ENCODE measurements at places on chromosomes 11 and 22.

DNA sequence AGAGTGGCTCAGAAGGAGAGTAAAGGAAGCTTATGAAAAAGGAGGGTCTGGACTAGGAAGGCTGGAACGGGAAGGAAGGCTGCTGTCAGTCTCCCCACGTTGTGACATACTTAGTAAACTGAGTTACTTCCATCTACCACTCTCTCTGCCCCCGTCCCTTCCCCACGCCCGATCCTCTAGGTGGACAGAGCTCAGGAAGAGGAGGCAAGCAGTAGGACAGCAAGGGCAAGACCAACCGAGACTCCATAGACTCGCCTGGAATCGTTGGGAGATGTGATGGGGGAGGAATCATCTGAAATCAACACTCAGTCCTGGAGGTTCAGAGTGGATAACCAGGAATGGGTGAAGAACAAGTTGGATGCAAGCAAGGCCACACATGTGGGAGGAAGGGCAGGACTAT, 240.7 kb downstream of the BUD13 start:
- no peak for DNase-seq

DNA sequence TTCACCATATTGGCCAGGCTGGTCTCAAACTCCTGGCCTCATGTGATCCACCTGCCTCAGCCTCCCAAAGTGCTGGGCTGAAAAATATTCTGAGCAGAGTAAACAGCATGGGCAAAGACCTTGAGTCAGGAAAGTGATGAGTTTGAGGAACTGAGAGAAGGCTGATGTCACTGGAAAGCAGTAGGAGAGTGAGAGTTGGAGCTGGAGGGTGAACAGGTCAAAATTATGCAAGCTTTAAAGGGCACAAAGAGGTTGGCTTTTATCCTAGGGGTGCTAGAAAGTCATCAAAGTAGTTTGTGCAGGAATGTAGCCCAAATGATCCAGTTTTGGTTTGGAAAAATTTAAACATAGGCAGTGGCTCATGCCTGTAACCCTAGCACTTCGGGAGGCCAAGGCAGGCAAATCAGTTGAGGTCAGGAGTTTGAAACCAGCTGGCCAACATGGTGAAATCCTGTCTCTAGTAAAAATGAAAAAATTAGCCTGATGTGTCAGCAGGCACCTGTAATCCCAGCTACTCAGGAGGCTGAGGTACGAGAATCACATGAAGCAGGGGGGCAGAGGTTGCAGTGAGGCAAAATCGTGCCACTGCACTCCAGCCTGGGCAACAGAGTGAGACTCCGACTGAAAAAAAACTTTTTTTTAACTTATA, 44.7 kb upstream of the CXCR5 start:
- DNase-seq = no peak

DNA sequence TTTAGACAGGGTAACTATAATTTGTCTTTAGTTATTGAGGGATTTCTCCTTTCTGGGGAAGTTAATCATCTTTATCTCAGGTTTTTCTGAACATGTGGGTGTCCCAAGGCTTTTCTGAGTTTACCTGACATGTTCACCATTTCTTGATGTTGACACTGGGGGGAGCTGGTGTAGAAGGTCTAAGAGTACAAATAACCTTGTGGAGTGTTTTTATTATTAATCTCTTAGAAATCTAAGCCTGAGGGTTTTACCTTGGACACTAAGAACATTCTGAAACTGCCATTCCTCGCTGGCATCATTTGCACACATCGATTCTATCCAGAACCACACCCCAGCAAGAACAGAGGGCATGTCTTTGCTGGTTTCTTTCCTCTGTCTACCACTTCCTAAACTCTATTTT, 15.6 kb upstream of the C11orf91 start:
- DNase-seq = no peak

GRCh38 chr11:47552056-47552565, 821 bp downstream of the CELF1 start:
- no peak for DNase-seq

DNA sequence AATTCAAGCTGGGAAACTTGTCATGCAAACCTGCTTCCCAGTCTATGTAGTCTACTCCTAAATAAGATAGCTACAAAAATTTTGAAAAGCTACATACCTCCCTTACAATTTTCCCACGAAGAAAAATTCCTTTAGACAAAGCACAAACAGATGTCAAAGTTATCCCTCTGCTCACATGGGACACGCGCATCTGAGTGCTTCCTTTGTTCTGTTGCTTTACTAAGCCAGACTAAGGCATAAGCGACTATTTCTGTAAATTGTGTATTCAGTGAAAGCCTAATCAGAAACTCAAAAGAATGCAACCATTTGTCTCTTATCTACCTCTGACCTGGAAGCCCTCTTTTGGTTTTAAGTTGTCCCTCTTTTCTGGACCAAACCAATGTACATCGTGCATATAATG, 583.7 kb upstream of the B3GAT1 start:
- DNase-seq = no peak

DNA sequence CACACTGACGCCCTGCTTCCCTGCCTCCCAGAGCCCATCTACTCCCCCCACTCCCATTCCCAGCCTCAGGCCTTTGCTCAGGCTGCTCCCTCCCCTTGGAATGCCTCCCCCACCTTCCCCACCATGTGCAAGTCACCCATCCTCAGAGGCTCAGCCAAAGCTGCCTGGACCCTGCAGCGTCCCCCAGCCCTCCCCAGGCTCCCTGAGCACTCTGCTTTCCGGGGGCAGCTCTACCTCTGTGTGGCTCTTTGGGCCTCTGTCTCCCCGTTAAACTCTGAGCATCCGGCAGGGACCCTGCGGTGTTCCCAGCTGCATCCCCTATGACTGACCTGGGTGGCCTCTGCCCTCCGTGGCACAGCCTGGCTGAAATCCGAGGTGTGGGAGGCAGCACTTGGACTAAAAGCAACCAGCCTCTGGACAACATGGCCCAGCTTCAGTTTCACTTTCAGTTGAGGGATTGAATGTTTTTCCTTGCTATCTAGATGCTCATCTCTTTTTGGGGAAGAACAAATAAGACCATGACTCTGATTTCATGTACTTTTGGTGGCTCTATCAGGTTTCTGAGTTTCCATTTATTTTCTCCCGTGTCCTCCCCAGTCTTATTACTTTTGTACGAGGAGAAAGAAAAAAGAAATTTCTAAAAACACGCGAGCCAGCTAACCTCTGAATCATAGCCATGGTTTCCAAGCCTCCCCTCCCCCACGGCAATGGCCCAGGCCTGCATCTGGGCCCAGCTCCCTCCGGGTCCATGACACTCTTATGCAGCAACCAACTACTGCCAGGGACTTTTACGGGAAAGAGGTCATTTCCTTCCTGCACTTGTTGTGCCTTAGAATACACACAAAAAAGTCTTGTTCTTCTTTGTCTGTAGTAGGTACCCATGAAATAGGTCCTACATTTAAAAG, 3.8 kb downstream of the APOL3 start:
- DNase-seq = no peak

GRCh38 chr11:117750916-117751662, 45.9 kb downstream of the DSCAML1 start:
- DNase-seq = peak; percentile 19

- no peak for DNase-seq
These were observed 71.2 kb downstream of the PHF21A start for GRCh38 chr11:46050003-46050461.
